Fibroblast of the aortic adventitia (primary cell): ENCODE measurements at places on chromosomes 2 and 18.

DNA sequence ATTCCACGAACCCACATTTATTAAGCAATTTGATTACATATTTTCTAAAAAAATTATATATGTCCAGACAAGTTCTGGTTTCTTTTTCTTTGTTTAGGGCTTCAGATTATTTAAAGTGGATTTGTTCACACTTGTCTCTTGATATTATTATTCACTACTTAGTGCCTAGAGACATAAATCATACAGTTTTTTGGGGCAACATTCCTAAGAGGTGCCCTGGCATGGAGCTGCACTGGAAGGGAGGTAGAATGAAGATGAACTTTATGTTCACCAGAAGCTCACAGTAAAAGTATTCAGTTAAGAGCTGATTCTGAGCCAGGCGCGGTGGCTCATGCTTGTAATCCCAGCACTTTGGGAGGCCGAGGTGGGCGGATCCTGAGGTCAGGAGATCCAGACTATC is 762.7 kb upstream of the TMEFF2 start:
- DNase-seq = no peak

GRCh38 chr18:49160079-49160930 is 209.5 kb upstream of the SMAD7 start:
- peak; percentile 23 for DNase-seq

GRCh38 chr2:20453087-20453486 is 6.2 kb downstream of the RHOB start:
- DNase-seq = no peak

- DNase-seq = peak; percentile 37
Observed at GRCh38 chr18:10530852-10531251, 5.0 kb downstream of the NAPG start.

DNA sequence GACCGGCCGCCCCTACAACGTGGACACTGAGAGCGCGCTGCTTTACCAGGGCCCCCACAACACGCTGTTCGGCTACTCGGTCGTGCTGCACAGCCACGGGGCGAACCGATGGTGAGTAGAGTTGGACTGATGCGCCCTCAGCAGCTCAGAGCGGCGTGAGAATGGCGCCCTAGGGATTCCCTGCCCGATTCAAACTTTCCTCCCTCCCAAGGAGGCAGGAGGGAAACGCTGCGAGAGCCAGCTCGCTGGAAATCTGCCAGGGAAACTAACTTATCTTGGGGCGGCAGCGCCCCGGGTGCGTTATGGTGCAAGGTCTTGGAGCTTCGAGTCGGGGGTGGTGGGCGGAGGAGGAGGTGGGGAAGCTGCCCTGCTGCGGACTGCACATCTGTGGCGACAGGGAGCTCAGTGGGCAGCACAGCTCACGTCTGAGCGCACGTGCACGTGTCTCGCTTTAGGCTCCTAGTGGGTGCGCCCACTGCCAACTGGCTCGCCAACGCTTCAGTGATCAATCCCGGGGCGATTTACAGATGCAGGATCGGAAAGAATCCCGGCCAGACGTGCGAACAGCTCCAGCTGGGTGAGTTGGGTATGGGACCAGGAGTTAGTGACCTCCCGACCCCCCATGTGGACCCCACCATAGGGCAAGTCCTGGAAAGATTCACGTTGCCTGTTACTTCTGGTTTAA is 697 bp downstream of the ITGA4 start:
- peak; percentile 43 for DNase-seq

GRCh38 chr2:212117926-212118325 is 420.7 kb downstream of the ERBB4 start:
- no peak for DNase-seq

DNA sequence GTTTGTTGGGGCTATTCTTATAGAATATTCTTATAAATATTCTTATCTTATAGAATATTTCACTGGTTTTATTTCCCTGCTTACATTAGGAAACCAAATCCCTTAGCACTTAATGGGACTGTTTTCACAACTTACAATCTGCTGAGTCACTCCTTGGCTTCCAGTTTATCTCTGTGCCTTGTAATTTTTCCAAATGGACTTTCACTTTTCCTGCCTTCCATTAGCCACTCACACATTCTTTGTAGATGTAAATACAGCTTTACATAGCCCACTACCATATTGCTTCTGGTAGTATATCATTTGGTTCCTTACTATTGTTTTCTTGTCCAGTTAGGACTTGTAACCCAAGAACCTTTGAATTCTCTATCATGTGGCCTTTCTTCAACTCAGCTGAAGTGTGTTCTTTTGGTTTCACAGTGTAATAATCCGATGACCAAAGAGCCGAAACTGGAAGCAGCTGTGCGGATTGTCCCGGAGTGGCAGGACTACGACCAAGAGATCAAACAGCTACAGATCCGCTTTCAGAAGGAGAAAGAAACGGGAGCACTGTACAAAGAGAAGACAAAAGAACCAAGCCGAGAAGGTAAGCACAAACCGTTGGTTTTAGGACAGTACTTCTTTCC is 96.1 kb downstream of the UGGT1 start:
- peak; percentile 90 for DNase-seq

GRCh38 chr2:70643715-70644114 is 90.1 kb upstream of the TGFA start:
- no peak for DNase-seq

GRCh38 chr2:18907508-18907907 is 318.1 kb upstream of the NT5C1B start:
- DNase-seq = peak; percentile 51

GRCh38 chr18:154151-154550 is 4.2 kb upstream of the USP14 start:
- DNase-seq = peak; percentile 39

- DNase-seq = no peak
Observed at GRCh38 chr2:172080641-172081220, 4.6 kb upstream of the DLX1 start.

GRCh38 chr2:26822877-26823276 is 25.1 kb upstream of the DPYSL5 start:
- no peak for DNase-seq

GRCh38 chr2:129909651-129910418 is 69.6 kb upstream of the RAB6C start:
- DNase-seq = no peak

- no peak for DNase-seq
Observed at GRCh38 chr2:48620604-48621003, 2.9 kb downstream of the GTF2A1L start.

- DNase-seq = no peak
Observed at GRCh38 chr18:58501066-58501896, 127.6 kb downstream of the ALPK2 start.

- no peak for DNase-seq
Observed at GRCh38 chr18:11391661-11392060, 217.7 kb upstream of the SLC35G4 start.

DNA sequence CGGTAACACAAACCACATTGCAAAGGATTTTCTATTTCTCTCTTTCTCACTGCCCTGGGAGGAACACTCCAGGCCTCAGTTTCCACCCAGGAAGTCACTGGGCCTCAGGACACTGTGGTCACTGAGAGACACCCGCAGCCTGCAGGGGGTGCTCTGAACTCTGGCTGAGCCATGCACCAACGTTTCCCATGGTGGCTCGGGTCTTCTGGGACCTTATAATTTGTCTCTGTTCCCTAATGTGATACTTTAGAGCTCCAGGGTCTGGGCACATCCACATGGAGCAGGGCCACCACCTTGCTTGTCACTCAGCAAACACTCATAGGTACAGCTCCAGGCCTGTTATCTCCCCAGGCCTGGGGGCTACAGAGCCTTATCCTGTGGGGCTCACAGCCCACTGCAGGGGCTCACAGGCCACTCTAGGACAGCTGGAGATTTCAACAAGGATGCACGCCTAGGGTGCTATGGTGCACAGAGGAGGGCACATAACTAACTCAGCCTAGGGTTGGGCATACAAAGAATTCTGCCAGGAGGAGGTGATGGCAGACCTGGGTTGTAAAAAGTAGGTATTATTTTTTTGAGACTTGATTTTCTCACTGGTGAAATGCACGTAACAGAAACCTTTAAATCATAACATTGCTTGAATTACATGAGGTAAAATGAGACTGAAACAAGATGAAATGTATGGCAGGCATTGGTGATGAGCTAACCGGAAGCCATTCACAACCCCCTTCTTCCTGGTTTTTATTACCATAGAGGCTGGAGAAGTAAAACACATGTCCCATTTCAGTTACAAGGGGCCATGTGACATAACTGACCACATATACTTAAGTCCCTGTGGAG is 3.0 kb upstream of the HS1BP3 start:
- no peak for DNase-seq

DNA sequence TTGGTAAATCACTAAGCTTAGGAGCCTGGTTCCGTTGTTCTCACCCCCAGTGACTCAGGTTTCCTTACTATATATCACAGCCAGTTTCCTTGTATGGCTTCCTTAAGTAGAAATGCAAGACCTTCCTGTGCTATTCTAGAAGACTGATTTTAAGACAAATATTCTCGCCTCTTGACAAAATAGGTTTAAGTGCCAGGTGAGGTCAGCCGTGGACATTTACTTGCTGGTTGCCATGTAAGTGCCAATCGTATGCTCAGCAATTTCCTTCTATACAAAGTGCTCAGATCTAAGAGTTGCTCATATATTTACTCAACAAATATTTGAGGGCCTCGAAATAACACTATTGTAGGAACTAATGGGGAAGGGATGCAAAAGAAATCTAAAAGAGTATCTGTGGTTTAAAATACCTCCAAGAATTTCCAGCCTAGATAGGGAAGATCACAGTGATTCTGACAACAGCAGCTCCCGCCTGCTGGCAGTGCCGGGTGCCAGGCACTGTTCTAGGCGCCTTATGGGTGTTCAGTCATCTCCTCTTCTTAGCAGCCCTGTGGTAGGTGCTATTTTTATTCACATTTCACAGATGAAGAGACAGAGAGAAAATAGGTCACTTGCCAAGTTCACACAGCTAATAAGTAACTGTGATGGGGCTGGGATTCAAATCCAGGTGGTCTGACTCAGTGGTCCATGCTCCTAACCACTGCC is 95.3 kb upstream of the B3GNT7 start:
- no peak for DNase-seq

GRCh38 chr2:50026236-50026635 is 871.9 kb upstream of the FSHR start:
- no peak for DNase-seq

GRCh38 chr2:95306336-95306895 is 9.3 kb downstream of the KCNIP3 start:
- no peak for DNase-seq

GRCh38 chr2:81234711-81235110 is 930.2 kb upstream of the LRRTM1 start:
- no peak for DNase-seq

DNA sequence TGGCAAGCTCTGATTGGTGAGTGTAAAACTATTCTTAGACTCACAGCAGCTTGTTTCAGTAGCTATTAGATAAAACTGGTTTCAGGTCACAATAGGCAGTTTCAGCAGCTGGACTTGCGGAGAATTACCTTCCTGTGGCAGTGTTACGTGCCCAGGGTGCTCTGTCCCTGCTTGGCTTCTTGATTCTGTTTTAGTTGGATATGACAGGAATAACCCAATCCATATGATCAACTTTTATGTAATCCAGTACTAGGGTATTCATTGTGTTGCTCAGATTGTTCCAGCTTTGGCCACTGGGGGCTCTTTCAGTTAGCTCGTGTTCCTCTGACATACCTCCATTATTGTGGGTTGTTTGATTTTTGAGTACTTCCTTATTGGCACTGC is 43.1 kb downstream of the INPP4A start:
- DNase-seq = no peak

DNA sequence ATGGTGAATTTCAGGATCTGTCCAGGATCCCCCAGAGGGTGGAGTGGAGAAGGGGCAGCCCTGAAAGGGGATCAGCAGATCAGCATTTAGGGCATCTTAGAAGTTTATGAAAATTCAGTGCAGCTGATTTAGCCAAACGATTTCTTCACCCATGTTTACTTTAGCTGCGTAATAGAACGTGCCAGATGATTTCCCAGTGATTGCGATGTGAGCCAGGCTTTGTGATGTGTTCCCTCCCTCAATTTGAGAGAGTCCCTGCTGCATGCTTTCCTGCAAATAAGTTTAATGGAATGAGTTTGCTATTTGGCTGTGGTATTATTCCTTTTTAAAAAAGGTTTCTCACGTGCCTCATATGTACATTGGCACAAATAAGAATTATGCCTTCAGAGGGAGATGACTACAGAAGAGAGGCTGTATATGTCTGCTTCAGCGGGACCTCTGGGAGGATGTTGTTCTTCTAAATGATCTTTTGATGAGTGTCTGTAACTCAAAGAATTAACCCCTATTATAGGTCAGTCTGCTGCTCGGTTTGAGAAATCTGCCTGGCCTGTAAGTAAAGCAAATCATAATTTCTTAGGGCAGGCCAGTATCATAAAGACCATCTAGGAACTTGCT is 111.9 kb downstream of the MRO start:
- DNase-seq = peak; percentile 18

GRCh38 chr2:239387811-239388210 is 13.0 kb downstream of the HDAC4 start:
- no peak for DNase-seq

DNA sequence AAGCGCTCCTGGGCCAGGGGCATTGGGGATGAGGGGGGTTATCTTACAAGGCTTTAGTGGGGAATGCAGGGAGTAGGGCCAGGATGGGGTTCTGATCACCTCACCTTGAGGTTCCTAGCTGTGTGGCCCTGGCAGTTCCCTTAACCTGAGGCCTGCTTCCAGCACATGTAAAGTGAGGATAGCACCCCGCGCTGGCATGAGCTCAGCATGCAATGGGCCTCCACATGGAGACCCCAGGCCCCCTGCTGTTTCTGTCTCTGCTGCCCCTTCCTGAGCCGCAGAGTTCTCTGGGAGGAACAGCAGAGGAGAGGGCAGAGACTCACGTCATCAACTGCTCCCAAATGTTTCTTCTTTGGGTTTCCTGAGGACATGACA is 8.6 kb upstream of the TEX51 start:
- DNase-seq = no peak

GRCh38 chr2:120938045-120938771 is 202.5 kb downstream of the GLI2 start:
- peak; percentile 85 for DNase-seq

DNA sequence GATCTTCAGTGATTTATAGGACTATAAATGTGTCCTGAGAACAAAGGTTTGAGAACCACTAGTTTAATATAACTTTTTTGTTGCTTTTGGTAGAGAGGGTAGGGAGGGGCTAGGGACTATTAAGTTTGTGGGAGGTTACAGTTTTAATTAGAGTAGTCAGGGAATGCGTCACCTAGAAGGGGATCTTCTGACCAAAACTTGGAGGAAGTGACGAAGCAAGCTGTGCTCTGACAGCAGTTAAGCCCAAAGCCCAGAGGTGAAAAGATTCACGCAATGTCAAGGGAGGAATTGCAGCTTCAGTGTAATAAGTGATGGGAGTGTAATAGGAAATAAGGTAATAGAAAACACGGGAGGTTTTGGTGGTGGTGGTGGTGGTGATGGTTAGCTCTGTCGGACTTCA is 8.1 kb downstream of the TDRD15 start:
- DNase-seq = no peak

DNA sequence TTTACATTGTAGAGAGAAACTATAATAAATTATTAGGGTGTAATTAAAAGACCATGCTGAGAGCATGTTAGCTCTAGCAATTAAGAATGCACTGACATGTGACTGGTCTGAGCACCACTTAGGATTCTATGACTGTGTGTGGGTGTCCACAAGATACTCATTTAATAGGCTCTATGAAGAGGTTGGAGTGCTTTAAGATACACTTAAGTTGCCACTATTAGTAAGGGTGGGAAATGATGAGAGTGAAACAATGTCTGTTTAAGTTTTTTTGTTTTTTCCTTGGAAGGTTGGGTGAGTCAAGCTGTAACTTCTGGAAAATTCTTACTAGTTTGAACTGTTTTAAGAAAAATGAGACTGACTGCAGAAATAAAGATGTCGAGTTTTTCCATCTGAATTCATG is 1.8 kb upstream of the FAP start:
- peak; percentile 46 for DNase-seq
